ENCODE measurements at places on chromosomes 1 and 21.

DNA sequence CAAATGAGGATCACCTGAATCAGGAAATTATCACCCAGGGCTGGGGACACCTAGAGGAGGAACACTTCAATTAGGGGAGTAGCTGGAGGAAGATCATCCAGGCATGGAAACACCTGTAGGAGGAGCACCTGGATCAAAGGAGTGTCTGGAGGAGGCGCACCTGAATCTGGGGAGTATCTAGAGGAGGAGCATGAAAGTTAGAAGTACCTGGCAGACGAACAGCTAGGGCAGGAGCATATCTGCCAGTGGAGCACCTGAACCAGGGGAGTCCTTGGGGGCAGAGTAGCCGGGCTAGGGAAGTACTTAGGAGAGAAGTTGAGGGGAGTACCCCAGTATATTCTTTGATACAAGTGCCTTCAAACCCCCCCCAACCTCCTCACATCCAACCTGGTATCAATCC is 1.3 kb downstream of the C1orf210 start:
- H3K27me3 ChIP-seq: no peaks in the 10 kb centered on the region
- peak; percentile 3 for DNase-seq
- H3K36me3 ChIP-seq: no peaks in the 10 kb centered on the region
- H3K4me3 ChIP-seq: no peak overlapping the region

GRCh38 chr1:23167353-23168078 is 1.1 kb downstream of the LUZP1 start:
- no peaks in the 10 kb centered on the region for H3K36me3 ChIP-seq
- peaks cover 17% of the 10 kb centered on the region for H3K4me1 ChIP-seq
- peak overlapping the region; percentile 59 for H3K27ac ChIP-seq
- H3K4me3 ChIP-seq: peak overlapping the region; percentile 56
- H3K27me3 ChIP-seq: no peaks in the 10 kb centered on the region

- no peaks in the 10 kb centered on the region for H3K27me3 ChIP-seq
- H3K4me3 ChIP-seq: no peak overlapping the region
- H3K27ac ChIP-seq: no peak overlapping the region
- DNase-seq: no peak
Measured at GRCh38 chr1:27087371-27088220, 67.3 kb downstream of the SLC9A1 start.

DNA sequence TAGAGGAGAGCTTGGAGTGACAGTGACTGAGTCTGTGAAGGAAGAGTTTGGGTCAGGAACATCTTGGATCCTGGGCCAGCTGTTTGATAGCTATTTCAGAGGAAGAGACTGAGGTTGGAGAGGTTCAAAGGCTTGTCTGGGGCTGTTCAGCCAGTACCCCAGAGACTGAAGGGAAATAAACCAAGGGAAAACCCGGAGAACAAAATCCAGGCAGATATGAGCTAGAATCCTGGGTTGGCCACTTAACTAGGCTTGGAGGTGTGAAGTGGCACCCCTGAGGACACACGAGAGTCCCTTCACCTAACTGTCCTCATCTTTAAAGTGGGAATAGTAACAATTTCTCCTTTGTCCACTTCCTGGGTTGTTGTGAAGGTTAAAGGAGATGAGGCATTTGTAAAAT is 23.1 kb upstream of the EPB41 start:
- no peaks in the 10 kb centered on the region for H3K36me3 ChIP-seq
- no peak overlapping the region for H3K27ac ChIP-seq
- no peak overlapping the region for H3K4me3 ChIP-seq
- H3K27me3 ChIP-seq: no peaks in the 10 kb centered on the region
- no peak for DNase-seq

DNA sequence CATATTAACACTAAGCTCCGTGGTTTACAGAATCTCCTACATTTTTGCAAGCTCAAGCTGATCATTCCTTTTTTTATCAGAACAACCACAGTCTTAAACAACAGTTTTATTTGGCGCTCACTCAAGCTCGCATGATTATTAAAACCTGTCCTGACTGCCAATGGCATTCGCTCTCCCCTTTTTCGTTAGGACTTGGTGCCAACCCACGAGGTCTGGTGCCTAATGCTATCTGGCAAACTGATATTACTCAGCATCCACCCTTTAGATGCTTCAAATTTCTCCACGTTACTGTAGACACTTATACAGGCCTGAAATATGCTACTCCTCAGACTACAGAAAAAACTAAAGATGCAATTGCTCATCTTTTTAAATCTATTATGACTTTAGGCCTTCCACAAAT is 23.0 kb upstream of the ITLN1 start:
- DNase-seq: no peak
- no peak overlapping the region for H3K4me3 ChIP-seq
- no peaks in the 10 kb centered on the region for H3K27me3 ChIP-seq
- no peaks in the 10 kb centered on the region for H3K36me3 ChIP-seq
- no peak overlapping the region for H3K27ac ChIP-seq
- no peaks in the 10 kb centered on the region for H3K4me1 ChIP-seq

- no peaks in the 10 kb centered on the region for H3K4me1 ChIP-seq
- H3K36me3 ChIP-seq: no peaks in the 10 kb centered on the region
- H3K27ac ChIP-seq: no peak overlapping the region
- no peak for DNase-seq
- no peaks in the 10 kb centered on the region for H3K27me3 ChIP-seq
Measured at GRCh38 chr1:68225781-68226180, 6.5 kb downstream of the WLS start.

- no peak overlapping the region for H3K4me3 ChIP-seq
- no peaks in the 10 kb centered on the region for H3K27me3 ChIP-seq
- H3K36me3 ChIP-seq: no peaks in the 10 kb centered on the region
- H3K27ac ChIP-seq: no peak overlapping the region
Measured at GRCh38 chr1:191074881-191075280, 597.2 kb upstream of the BRINP3 start.

DNA sequence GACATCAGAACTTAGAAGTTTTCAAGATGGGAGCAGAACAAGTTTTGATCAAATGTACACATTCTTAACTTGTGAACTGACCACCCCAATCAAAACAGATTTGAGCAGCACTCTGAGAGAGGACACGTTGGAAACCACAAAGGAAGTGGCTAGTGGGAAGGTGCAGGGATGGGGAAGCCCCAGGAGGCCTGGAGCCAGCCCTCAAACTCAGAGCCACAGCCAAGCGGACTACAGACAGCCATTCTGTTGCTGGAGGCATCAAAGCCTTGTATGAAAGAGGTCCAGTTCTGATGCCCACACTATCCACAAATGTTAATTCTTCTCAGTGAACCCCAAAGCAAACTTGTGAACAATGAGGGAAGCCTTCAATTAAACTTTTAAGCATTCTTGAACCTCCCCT is 143.6 kb upstream of the RAB4A start:
- H3K4me1 ChIP-seq: peaks cover 49% of the 10 kb centered on the region
- no peak overlapping the region for H3K4me3 ChIP-seq
- H3K27ac ChIP-seq: no peak overlapping the region
- no peak for DNase-seq
- H3K36me3 ChIP-seq: no peaks in the 10 kb centered on the region

GRCh38 chr1:3668148-3668547 is 15.8 kb downstream of the TP73 start:
- no peaks in the 10 kb centered on the region for H3K27me3 ChIP-seq
- H3K36me3 ChIP-seq: no peaks in the 10 kb centered on the region
- H3K4me1 ChIP-seq: no peaks in the 10 kb centered on the region
